Left lobe of liver (tissue), 2 donors: ENCODE measurements at places on chromosomes 11 and 22. TPM values are rescaled to one million over a fixed set of nuclear protein-coding genes. Genes with fewer than 3 reads are reported as not detected.

- no peak for DNase-seq
These were observed 81.7 kb upstream of the NECTIN1 start for GRCh38 chr11:119810478-119811232.

GRCh38 chr22:24108073-24108472 is 73.2 kb upstream of the SUSD2 start:
- no peak for DNase-seq

- no peak for DNase-seq
These were observed 305.1 kb downstream of the CTTN start for GRCh38 chr11:70703141-70704064.

DNA sequence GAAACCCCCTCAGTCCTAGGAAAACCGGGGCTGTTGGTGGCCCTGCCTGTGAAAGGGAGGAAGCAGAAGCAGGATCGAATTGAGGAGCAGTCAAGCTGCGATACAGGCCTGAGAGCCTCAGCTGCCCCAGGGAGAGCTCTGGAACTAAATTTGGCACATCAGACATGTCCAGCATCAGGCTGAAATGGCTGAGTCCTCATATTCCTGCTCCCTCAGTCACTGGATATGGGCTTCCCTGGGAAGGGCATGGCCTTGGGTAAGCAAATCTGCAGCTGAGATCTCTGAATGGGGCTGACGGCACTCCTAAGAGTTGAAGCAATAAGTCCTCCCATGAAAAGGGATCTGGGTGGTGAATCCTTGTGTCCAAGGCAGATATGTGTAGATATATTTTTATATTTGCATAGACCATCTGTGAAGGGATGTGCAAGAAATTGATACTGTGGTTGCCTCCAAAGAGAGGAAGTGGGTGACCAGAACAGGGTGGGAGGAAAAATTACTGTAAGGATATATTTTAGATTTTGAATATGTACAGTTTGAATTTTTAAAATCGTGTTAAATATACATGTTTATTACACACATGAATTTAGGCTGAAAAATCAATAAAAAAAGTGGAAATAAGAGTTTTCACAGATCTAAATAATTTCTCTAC is 45.5 kb downstream of the APIP start:
- DNase-seq = no peak

GRCh38 chr11:15280393-15280792 is 165.7 kb downstream of the INSC start:
- DNase-seq = no peak

DNA sequence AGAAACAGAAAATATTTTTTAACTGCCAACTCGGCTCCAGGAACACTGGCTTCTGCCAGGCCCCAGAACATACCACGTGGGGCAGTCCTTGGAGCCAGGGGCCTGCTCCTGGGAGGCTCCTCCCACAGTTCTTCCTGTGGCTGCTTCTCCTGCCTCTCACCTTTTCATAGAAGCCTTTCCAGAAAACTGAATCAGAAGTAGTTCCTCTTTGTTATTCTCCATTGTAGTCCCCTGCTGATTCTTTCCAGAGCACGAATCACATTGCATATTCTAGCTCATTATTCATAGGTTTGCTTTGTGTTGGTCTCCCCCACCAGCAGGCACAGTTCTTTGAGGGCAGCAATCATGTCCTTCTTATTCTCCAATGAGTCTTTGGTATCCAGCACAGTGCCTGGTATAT is 106.0 kb downstream of the EFCAB6 start:
- DNase-seq = no peak

DNA sequence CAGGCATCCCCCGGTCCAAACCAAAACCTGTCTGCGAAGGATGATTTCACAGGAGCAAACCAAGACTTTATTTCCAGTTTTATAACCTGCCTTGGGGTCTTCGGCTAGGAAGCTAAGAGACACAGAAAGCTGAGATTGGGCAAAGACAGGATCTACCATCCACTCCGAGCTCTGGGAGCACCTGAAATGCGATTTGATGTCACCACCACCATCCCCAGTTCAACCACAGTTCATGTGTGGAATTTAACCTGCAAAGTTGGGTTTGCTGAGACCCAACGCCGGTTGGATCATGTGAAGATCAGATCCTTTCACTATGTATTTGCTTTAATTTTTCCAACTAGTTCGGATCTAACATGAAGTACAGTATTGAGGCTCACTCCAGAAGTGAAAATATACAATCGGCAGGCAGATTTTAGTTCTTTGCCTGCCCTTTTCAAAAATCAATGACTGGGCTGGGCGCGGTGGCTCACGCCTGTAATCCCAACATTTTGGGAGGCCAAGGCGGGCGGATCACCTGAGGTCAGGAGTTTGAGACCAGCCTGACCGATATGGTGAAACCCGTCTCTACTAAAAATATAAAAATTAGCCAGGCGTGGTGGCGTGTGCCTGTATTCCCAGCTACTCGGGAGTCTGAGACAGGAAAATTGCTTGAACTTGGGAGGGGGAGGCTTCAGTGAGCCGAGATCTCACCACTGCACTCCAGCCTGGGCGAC is 1.4 kb upstream of the C11orf24 start:
- no peak for DNase-seq

DNA sequence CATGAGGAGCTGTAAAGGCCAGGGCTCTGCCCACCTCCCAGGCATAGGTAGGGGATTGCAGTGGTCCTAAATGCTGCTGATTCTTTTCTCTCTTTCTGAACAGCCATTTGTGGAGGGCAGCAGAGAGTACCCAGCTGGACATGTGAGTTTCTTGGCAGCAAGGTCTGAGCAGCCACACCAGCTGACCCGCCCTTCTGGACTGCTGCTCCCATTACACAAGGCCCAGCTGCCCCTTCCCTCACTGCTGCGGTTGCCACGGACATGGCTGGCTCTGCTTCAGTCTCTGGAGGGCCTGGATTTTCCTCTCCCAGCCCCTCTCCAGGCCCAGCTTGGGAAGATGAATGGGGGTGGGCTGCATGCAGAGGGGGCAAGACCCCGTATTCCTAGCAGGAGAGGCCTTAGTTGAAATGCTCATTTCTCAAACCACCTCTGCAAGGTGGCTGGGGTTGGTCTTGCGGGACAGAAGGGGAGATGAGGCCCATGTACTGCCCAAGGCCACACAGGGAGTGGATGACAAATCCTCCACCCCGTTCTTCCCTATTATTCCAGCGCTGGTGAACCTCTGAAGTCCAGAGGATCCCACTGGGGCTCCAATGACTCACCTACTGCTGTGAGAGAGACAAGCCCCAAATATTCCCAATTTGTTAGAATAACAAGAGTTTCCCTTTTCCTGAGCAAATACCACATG is 4.6 kb downstream of the LGALS12 start:
- DNase-seq = peak; percentile 88

- no peak for DNase-seq
These were observed at the start of gene TCN1 for GRCh38 chr11:59866397-59866796. Gene TCN1 (minus strand): TSS chr11:59866487. CDS start chr11:59866470, 17 bp downstream.

DNA sequence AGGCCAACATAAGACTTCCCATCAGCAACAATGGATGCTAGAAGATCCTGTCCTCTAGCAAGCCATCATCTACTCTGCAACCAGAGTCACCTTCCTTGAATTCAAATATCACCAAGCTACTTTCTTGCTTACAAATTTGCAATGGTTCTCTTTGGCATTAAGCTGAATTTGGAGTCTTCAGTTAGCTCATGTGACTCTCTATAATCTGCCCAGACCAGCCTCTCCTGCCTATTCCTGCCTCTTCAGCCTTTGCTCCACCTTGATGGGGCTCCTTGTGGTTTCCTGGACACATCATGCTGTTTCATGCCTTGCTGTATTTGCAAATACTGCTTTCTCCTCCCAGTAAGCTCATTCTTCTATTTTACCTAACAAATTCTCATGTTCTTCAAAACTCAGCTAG is 82.3 kb downstream of the RASSF10 start:
- DNase-seq = no peak

DNA sequence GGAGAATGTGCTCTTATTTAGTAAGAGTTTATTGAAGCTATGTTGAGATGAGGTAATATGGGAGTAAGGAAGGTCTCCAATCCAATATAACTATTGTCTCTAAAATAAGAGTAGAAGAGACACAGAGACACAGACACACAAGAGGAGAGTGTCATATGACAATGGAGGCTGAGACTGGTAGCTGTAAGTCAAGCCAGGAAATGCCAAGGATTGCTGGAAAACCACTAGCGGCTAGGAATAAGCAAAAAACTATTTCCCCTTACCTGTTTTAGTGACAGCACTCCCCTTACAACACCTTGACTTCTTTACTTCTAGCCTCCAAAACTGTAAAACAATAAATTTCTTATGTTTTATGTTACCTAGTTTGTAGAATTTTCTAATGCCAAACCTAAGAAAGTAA is 1652.8 kb downstream of the LRRC4C start:
- no peak for DNase-seq

GRCh38 chr22:17476838-17477237 is 86.5 kb upstream of the SLC25A18 start:
- DNase-seq = no peak

DNA sequence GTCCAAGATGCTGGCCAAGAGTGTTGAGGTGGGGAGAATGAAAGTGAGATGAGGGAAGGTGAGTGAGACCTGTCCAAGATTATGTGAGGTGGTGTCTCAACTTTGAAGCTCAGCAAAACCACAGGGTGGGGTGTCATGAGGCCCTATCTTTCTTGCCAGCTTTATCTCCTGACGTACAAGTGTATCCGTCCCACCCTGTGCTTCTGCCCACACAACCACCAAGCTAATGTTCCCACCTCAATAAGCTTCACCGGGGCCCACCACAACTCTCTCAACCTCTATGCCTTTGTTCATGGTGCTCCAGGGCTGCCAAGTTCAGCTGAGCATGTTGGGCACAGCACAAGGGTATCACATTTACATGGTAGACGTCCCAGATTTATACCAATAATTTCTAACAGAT is 7.1 kb upstream of the TPST2 start:
- DNase-seq = no peak

DNA sequence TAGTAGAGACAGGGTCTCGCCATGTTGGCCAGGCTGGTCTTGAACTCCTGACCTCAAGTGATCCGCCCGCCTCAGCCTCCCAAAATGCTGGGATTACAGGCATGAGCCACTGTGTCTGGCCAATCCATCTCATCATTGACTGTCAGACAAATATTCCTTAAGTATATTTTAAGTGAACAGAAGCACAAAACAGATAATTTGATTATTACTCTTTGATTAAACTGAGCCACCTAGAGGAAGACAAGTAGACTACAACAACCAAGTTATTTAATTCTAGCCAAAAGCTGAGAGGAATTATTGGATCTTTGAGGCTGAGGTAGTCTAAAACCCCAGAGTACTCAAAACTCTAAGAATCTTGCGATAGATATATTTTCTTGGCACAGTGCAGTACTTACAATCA is 1.2 kb downstream of the ACRV1 start:
- no peak for DNase-seq

DNA sequence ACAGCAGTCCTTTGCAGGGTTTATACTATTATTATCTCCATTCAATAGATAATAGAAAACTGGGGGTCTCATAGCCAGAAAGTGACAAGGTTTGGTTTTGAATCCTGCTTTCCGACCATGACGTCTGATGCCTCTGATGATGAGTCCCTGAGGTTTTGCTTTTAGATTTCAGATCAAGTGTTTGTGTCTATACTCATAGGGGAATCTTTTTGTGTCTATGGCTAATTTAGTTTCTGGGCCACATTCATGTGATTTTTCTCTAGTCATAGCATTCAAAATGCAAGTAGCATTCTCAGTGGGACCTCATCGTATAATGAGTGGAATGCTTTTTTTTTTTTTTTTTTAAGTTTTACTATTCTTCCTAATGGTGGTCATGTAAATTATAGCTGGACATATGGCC is 72.9 kb downstream of the TNRC6B start:
- no peak for DNase-seq

DNA sequence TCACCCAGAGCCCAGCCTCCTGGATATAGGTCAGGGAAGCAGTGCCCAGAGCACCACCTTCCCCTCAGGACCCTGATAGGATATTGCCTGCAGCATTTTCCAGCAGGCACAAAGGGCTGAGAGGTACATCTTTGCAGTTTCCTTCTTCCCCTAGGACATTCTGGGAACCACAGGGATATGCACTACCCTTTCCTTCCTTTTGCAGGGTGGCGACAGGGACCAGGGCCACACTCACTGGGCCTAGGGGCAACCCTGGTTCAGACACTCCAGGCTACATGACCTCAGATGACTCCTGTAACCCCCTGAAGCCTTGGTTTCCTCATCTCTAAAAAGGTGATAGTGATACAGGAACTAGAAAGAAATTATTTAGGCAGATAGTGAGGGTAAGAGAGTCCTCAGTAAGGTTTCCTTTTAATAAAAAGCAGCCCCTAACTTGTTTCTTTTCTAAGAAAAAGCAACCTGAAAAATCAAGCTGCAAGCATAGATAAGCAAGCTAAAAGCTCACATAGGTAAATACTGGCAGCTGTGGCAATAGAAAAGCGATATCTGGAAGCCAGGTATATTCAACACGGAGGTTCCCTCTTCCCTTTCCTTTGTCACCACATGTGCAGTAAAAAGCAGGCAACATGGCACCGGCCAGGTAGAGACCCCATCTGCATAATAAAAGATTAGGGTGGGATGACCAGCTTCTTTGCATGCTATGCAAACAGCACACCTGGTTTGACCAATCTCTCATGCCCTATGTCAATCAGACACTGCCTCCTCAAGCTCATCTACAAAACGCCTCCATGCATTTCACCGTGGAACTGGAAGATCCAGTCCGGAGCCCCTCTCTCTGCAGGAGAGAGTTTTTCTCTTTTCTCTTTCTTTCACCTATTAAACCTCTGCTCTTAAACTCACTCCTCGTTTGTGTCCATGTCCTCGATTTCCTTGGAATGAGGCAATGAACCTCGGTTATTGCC is 13.2 kb upstream of the MRGPRX2 start:
- DNase-seq = no peak

- no peak for DNase-seq
These were observed 3.9 kb upstream of the OR4C6 start for GRCh38 chr11:55658031-55658573.

DNA sequence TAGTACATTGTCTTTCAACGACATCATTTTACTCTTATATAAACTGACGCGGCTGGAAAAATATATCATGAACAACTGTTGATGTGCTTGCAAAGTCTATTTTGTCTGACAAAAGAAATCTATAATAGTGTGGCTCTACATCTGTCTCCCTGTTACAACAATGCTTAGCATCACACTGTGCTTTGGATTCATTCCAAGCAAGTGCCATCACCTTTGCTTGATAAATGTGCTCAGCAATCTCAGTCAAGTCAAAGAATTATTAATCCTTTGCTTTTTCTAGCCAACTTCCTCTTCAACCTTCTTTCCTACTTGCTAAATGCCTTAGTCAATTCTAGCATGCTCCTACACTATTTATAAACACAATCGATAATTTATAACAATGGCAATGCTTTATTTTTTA is 140.5 kb downstream of the FCHSD2 start:
- DNase-seq = no peak

Gene MYH9
- 204 TPM for total RNA-seq

Gene KCNJ11
- 4.0 TPM for total RNA-seq

Gene RIMBP3C
- total RNA-seq = 0.05 TPM

Gene STK33
- total RNA-seq = 0.40 TPM

Gene OSM
- total RNA-seq = 0.10 TPM

Gene KRTAP5-9
- 0.30 TPM for total RNA-seq

Gene BACE1-AS
- 1.5 TPM for total RNA-seq

Gene ARSA
- total RNA-seq = 49.0 TPM

Gene TRIM5
- 19.4 TPM for total RNA-seq

Gene GRIA4
- not detected for total RNA-seq

Gene MPEG1
- total RNA-seq = 5.7 TPM

Gene CSNK2A3
- 0.58 TPM for total RNA-seq

Gene KRTAP5-7
- not detected for total RNA-seq
